ENCODE measurements at places on chromosomes 12 and 14. TPM values are rescaled to one million over a fixed set of nuclear protein-coding genes. Genes with fewer than 3 reads are reported as not detected.
A peak's percentile ranks its signal among the peaks of the same experiment; 100 is the strongest.

DNA sequence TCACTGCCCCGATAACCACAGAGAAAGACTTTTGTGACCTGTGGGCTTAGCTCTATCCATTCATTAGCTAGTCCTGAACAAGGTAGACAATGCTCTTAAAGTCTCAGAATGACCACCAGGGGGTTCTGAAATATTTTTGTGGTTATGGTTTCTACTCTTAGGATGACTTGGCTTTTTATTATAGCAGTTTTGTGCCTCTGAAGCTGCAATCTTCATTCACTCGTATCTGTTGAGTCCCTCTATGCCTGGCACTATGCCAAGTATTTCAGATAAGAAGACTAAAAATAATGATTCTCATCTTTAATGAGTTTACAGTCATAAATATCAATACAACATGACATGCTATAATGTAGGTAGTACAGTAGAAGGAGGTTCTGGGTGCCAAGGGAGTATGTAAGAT, 130.8 kb upstream of the TRHDE start:
- DNase-seq = peak; percentile 37

DNA sequence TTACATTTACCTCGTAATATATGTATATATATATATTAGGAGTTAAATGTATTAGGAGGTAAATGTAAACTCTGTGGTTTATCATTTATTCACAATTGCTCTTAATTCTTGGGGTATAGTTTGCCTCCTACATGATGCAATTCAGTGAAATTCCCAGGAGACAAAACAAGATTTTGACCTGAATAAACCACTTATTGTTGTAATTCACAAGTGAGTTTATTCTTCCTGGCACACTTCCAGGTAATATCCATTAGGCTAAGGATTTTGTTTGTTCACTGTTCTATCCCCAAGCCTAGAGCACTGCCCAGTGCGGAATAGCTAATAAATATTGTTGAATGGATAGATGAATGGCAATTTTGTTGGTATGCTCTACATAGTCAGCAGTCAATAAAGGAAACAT, 3.0 kb downstream of the SMIM10L1 start:
- DNase-seq = no peak

DNA sequence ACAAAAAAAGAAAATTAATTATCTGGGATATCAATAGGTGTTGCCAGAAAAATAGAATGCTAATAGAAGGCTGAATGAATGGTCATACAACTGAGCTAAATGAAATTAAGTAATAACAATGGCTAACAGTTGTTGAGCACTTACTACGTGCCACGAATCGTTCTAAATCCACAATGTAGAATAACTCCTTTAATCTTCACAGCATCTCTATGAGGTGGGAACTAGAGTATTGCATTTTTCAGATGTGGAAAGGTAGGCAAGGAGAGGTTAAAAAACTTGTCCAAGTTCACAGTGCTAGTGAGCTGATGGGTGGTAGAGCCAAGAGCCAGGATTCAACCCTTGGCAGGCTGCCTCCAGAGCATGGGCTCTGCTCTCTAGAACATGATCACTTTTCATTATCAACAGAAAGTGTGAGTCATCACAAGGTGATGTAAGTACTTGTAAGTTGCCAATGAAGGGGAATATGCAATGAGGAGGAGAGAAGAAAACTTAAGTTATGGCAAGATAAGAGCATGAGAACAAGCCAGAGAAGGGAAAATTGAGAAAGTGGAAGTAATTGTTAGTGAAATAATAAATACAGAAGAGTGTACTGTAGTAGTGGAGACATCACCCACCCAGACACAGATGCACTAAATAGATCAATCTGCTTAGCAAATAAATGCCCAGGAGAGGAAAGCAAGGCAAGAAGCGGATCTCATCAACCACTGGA, 122.1 kb downstream of the PRKD1 start:
- DNase-seq = peak; percentile 79

- no peak for DNase-seq
Measured at GRCh38 chr14:66487164-66487563, 993 bp downstream of the CCDC196 start.

GRCh38 chr14:77041881-77042545, 13.5 kb upstream of the IRF2BPL start:
- peak; percentile 62 for DNase-seq

DNA sequence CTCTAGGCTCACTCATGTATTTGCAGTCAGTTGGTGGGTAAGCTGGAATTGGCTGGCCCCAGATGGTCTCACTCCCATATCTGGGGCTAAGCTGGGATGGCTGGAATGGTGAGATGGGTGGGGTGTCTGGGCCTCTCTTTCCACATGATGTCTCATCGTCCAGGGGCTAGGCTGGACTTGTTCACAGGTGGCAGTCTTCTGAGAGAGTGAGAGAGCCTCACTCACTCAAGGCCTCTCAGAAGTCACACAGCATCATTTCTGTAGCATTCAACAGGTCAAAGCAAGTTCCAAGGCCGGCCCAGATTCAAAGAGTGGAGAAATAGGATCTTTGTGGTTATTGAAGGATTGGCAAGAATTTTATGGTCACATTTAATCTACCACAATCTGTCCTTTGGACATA, 102.7 kb downstream of the UNC79 start:
- no peak for DNase-seq

GRCh38 chr12:65962921-65963861, 138.9 kb downstream of the HMGA2 start:
- DNase-seq = no peak

GRCh38 chr12:72753571-72753970, 481.4 kb downstream of the TRHDE start:
- DNase-seq = no peak

- DNase-seq = peak; percentile 58
Measured at GRCh38 chr14:98692832-98693231, 579.2 kb downstream of the BCL11B start.

DNA sequence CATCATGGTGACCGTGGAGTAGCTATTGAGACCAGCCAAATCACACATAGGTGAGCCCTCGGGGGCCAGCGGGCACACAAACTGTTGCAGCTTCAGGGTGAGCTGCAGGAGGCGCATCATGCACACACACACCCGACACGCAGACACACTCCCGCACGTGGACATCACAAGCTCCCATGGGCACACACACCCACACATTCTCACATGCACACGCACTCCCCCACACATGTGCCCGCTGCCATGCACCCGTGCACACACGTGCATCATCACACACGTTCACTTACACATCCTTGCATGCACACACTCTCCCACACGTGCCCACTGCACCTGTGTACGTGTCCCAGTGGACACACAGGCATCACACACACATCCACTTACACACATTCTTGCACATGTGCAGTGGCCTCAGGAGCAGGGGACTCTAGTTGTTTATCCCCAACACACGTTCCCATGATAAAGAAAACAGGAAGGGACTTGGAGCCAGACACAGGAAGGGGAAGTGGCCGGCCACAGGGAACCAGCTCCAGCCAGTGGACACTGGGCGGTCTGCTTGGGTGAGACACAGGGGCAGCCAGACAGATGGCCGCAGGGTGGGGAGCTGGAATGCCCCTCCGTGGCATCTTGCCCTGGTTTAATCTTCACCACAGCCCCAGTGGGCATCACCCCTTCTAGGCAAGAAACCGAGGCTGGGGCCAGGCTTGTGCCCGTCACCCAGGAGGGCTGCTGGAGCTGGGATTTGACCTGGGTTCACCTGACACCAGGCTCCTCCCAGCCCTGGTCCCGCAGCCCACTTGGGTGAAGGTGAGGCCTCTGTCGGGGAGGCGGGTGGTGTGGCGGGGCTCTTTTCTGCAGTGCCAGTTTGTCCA, 49.7 kb downstream of the CYP46A1 start:
- peak; percentile 28 for DNase-seq

DNA sequence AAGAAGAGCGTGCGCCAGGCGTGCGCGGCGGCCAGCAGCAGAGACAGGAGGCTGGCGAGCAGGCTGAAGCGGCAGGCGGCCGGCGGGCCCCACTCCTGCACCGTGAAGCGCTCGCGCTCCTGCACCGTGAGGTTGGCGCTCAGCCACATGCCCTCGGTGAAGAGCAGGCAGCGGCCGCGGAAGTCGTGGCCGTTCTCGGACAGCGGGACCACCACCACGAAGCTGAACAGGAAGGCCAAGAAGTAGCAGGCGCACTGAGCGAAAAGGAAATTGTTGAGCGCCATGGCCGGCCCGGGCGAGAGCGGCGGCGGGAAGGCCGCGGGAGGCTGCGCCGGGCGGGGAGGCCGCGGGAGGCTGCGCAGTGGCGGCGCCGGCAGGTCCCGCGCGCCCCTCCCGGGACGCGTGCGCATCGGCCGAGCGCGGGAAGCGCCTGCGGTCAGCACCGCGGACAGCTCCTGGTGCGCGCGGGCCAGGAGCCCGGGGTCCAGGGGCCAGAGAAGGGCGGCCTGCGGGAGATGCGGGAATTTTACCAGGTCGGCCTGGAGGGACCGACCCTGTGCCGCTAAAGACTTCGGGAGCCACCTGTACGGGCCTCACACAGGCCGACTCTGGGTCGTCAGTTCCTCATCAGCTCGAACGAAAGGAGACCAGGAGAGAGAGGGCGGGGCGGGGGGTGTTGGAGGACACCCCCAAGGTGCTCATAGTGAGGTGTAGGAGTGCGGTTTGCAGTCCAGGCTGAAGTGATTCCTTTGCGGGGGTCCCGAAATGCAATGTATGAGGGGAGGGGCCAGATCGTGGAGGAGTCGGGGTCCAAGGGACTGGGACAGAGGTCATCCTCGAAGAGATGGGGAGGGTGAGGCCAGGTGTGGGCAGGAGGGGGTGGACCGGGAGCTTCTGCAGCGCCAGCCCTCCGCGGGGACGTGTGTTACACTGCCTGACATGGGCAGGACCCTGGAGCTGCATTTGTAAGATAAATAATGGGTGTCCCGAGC, at the start of gene TMEM179:
TMEM179 (minus strand) TSS at position 315 of the 992 bp plus-strand sequence; CDS start at position 284, 31 bp downstream.
- no peak for DNase-seq

DNA sequence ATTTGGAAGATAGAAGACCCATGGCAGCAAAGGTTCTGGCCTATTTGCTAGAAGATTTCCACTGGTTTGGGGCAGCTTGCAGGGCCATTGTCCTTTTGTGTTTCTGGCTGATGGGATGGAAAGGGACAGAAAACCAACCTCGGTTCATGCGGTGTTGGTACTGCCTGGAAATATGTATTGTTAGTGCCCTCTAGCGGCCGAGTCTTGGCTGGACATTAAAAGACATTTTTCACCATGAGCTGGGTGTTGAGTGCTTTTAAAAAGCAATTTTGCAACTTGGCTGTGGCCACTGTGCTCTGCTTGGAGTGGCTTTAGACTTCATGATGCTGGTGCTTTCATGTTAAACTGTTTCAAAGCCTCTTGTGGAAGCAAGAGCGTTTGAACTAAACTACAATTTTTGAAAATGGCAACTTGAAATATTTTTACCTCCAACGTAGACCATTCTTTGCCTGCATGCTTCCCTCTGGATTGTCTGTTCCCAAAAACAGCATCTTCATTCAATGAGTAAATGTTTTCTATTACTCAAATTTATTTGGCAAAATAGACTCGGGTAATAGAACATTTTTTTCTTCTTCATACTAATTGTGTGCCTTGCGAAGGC, 102.7 kb upstream of the TBX5 start:
- peak; percentile 68 for DNase-seq

DNA sequence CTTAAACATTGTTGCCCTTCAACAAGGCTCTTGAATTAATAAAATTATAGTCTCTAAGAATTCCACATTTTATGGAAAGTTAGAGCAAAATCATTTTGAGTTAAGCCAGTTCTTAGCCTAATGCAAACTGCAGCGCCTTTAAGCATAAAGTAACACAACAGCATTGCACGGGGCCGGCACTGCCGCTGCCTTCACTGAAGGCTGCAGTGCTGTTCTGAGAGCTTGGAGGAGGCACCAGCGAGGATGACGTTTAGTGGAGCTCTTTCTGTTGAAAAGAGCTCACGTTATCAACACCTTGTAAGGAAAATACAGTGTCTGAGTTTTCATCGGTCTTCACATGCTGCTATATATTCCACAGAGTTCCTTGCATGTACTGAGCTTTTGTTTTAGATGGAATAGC, 38.3 kb upstream of the DYNC1H1 start:
- DNase-seq = no peak

DNA sequence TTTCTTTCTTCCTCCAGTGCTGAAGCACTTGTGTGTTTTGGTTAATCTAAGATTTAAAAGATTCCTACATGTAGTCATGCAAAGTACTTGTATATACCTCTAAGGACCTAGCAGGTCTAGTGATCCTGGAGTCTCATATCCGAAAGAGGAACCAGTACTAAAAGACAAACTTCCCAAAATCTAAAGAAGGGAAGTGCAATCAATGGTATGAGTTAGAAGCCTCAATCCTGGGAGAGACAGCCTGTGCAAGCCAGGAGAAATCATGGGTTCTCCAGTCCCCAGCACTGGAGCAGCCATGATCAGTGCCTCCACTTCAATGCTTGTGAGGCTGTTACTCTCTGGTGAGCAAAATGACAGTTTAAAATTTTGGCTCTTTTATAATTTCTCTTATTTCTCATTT, 277.4 kb downstream of the DAD1 start:
- no peak for DNase-seq

DNA sequence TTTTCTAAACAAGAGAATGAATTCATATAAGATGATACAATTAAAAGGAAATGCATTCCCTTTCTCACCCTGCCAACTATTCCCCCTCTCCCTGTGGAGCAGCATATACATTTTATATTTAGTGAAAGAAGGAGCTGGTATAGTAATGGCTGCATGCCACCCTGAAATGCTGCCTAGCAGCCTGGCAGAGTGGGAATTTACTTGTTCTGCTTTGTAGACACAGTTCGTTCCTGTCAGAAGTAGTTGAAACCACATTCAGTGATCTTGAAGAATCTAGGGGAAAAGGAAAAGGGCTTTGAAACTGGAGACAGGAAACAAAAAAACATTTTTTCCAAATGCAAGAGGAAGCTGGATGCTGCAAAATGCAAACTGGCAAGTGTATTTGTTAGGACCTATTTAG, 176.0 kb upstream of the PLEKHA5 start:
- DNase-seq = no peak

- no peak for DNase-seq
Measured at GRCh38 chr14:104116756-104117340, 21.5 kb upstream of the KIF26A start.

- DNase-seq = no peak
Measured at GRCh38 chr12:118827047-118827446, 154.3 kb upstream of the SRRM4 start.

Gene DIO2
- total RNA-seq = 0.90 TPM

Gene GLT1D1
- total RNA-seq = not detected

Gene APOLD1
- total RNA-seq = 2.8 TPM

Gene TMEM117
- 12.7 TPM for total RNA-seq

Gene MARK3
- total RNA-seq = 77.7 TPM

Gene ACVRL1
- total RNA-seq = 0.87 TPM

Gene FBLN5
- 0.67 TPM for total RNA-seq

Gene TAC3
- not detected for total RNA-seq

Gene CEP128
- 5.0 TPM for total RNA-seq

Gene CCDC38
- total RNA-seq = not detected

Gene HNRNPA1
- total RNA-seq = 660 TPM

Gene NINJ2
- 0.50 TPM for total RNA-seq

Gene VWF
- total RNA-seq = not detected

Gene CPNE6
- not detected for total RNA-seq

Gene RTL1
- 0.07 TPM for total RNA-seq

Gene FSCB
- not detected for total RNA-seq

Gene ADAMTS20
- total RNA-seq = 0.03 TPM

Gene MMP19
- 0.58 TPM for total RNA-seq
